ENCODE measurements at places on chromosomes 3 and 15.

- DNase-seq: no peak
Measured at GRCh38 chr3:111590143-111590491, 5.0 kb downstream of the ZBED2 start.

- no peak for DNase-seq
Measured at GRCh38 chr3:69500604-69501003, 114.7 kb upstream of the FRMD4B start.

GRCh38 chr3:27641888-27642601 lies 80.1 kb downstream of the EOMES start:
- no peak for DNase-seq

DNA sequence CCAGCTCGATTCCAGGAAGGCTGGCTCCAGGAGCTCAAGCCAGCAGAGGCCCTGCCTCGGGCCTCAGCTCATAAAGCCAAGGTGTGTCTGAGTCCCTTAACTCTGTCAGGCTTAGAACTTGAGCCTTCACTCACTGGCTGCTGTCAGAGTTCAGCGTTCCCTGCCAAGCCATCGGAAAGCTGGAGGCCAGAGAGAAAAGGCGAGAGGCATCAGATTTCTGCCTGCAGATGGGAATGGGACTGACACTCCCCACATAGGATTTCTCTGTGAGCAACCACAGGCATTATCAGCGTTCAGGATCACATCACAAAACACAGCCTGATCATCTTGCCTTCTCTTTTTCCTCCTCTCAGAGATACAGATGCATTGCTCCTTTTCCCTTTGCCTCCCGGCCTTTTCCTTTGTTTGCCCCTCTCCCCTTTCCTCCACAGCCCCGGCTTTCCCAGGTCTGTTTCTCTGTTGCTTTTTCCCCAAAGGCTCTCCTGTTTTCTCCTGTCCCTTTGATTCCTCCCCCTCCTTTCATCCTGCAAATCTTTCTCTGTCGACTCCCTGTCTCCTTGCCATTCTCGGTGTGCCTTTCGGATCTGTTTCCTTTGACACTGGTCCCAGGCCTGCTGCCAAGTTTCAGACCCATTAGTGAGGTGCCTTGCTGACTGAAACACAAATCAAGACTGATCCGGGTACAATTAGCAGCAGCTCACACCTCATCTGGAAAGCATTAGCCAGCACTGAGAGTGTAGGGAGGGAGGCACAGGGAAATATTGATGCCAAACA lies 44.5 kb upstream of the BOC start:
- no peak for DNase-seq

GRCh38 chr15:48306639-48307038 lies 24.6 kb upstream of the DUT start:
- DNase-seq: no peak

DNA sequence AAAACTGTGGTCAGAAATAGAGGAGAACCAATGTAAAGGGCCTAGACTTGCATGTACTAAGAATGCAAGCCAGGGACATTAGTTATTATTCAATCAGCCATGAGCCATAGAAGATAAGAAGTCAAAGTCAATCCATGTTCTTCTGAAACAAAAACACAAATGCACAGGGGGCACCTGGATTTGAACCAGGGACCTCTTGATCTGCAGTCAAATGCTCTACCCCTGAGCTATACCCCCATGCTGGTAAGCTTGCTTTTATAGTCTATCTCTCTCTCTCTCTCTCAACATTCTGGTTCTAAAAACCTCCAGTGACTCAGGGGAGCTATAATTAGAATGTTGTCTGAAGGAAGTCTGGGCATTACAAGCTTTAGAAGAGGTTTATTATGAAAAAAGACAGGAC lies 85.6 kb upstream of the ACP3 start:
- no peak for DNase-seq

- no peak for DNase-seq
Measured at GRCh38 chr15:33138000-33138399, 56.5 kb downstream of the FMN1 start.

DNA sequence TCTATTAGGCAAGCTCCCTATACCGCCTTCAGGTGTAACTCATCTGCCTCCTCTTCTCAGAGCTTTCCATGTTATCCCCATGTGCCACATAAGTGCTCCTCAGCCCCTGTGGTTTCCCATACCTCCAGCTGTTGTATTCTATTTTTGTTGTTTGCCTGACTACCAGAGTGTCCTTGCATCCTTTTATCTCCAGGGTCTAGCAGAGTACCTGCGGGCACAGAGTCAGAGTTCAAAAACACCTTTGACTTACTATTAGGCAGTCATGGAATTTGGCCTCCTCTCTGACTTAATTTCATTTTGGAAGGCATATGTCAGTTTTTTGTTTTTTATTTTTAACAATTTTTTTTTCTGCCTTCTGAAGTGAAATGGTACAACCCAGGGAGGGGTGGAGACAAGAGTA lies 7.1 kb downstream of the GPR87 start:
- DNase-seq: no peak

GRCh38 chr3:29644261-29644660 lies 363.4 kb downstream of the RBMS3 start:
- no peak for DNase-seq

DNA sequence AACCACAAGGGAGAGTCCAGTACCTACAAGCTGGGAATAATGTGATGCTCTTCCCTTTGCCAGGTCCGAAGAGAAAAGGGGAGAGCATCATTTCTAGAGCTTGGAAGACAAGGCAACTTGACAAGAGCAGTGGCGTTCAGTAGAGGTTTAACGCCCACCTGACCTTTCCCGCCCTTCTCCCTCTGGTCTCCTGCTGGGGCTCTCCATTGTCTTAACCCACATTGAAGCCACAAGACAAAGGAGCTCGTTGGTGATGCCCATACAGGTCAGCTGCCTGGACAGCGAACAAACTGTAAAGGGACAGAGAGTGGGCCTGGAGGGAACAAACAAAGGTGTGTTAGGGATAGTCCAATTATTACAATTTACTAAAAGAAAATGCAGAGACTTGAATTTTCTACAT lies 13.1 kb upstream of the DUT start:
- no peak for DNase-seq

- no peak for DNase-seq
Measured at GRCh38 chr3:126781889-126782491, 78.0 kb downstream of the CHCHD6 start.

GRCh38 chr3:151269631-151270030 lies 8.7 kb downstream of the P2RY14 start:
- no peak for DNase-seq

DNA sequence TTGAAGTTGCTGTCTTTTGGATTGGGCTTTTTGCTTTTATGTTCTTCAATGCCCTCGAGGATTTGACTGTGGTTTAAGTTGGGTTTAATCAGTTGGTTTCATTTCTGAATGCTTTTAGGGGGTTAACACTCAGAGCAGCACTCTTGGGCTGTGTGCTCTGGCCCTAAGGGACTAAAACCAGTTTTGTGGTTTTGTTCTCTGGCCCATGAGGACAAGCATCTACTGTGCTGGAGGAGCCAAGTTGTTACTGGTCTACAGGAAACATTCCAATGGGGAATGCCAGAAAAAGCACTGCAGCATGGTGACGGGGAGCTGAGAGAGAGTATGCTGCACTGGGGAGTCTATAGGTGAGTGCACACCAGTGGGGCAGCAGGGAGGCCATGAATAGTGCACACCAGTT lies 596.9 kb downstream of the ZBBX start:
- DNase-seq: no peak

DNA sequence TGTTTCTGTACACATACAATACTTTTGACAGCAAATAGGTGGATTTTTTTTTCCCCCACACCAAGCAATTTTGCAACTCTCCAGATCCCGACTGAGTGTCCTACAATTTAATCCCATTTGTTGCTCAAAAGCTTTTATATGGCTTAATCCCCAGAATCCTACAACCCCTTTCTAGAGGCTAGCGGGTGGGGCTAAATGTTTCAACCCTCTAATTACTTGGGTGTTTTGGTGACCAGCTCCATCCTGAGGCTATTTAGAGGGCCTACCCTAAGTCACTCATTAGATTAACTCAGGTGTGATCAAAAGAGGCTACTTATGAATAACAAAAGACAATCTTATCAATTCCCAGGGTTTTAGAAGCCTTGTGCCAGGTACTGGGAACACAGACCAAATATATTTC lies 21.0 kb upstream of the FBXL2 start:
- DNase-seq: no peak

DNA sequence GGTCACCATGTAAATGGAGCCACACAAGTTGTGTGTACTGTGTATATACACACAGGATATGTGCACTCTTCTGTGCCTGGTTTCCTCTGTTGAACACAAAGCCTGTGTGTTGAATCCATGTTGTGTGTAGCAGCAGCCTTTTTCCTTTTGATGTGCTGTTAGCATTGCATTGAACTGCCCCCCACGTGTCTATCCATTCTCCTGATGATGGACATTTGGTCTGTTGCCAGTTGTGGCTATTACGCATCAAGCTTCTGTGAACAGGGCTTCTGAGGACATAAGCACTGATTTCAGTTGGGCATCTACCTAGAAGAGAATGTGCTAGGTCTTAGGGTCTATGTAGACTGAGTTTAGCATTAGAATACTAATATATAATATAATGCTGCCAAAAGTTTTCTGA lies 77.4 kb downstream of the LSM3 start:
- DNase-seq: no peak

DNA sequence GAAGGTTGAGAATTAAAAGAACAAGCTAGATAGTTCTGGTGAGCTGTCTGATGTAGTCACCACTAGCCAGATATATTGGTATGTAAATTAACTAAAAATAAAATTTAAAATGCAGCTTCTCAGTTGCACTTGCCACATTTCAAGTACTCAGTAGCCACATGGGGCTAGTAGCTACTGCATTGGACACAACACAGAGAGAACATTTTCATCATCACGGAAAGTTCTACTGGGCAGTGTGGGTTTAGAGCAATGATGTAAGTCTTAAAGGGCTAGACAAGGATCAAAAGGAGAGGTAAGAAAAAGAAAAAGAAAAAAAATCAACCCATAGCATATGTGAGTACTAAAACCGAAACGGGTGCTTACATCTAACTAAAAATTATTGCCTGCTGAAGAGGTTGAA lies 282.4 kb upstream of the LRRFIP2 start:
- no peak for DNase-seq

GRCh38 chr3:122987736-122988319 lies 39.7 kb downstream of the SEMA5B start:
- no peak for DNase-seq

GRCh38 chr15:87722941-87723691 lies 533.4 kb downstream of the NTRK3 start:
- no peak for DNase-seq

- no peak for DNase-seq
Measured at GRCh38 chr3:23002151-23002550, 201.0 kb upstream of the UBE2E2 start.

DNA sequence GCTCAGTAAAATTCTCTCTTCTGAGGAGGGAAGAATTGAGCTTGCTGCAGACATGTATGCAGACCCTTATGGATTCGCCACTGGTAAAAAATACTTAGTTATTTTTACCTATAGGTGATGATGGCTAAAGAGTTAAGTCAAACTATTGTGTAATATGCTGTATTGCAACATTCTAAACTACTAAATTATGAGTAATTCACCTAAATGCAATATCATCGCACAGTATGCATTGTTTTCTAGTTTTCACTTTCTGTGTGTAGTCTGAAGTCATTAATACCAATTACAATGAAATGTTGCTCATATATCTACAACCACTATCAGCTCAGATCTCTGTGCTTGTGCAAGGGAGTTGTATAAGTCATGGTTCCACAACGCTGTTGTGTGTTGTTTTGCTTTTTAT lies 48.7 kb upstream of the ROBO2 start:
- DNase-seq: no peak
